Thoracic aorta (tissue), 2 donors: ENCODE measurements at places on chromosomes 7 and 10.

DNA sequence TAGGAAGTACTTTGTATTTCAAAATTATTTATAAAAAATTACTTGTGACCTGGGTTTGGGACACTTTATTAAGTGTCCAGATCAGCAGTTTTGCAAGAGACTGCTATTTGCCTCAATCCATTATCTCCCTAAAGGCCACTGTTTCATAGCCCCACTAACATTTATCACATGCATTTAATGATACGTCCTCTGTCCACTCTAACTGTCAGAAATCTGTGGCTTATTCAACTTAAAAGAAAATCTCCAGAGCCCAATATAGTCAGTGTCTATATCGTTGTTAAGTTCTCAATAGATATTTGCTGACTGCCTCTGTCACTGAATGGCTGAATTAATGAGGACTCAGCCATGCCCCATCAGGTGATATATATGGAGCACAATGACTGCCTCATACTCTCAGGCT, 553.9 kb upstream of the POM121L12 start:
- DNase-seq, result no peak

DNA sequence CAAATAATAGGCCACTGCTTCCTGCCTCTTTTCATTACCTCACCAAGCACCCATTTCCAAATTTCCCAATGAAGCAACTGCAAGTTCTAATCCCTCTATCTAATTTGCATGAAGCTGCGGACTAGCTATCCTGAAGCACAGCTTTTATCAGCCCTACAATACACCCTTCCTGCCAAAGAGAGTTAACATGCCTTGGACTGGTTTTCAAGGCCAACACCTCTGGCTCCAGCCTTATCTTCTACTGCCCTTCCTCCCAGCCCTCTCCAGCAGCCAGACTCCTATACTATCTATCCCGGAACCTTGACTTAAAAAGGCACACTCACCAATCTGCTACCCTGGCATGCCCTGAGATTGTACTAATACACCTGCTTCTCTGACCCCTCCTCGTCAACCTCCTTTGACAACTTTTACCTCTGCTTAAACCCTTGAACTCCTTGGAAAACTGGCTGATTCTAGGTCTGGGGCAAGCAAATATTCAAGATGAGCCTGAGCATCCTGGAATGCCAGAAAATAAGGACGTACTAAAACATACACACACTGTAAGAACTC, 73.4 kb downstream of the SGMS1 start:
- no peak for DNase-seq

DNA sequence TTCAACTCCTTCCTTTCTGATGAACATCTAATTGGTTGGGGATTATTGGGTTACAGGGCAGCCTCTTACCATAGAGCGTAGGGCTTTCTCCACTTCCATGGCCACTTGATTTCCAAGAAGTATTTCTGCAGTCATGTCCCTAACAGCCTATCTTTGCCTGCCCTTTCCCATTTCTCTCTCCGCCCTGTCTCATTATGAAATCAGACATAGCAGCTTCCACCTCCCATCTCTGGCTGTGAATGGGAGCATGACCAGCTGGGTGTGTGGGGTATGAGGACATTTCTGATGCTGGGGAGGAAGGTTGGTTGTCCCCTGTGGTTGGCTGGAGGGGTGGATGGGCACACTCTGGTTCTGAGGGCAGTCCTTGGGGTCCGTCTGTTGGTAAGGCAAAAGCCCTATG, 41.2 kb downstream of the ADCYAP1R1 start:
- no peak for DNase-seq

GRCh38 chr10:96986200-96986856, 154.2 kb downstream of the LCOR start:
- DNase-seq, result no peak

GRCh38 chr7:66883716-66884115, 37.3 kb upstream of the TMEM248 start:
- no peak for DNase-seq
